RPMI7951 (cell line): ENCODE measurements at places on chromosomes 13 and 19. TPM values are rescaled to one million over a fixed set of nuclear protein-coding genes. Genes with fewer than 3 reads are reported as not detected.

DNA sequence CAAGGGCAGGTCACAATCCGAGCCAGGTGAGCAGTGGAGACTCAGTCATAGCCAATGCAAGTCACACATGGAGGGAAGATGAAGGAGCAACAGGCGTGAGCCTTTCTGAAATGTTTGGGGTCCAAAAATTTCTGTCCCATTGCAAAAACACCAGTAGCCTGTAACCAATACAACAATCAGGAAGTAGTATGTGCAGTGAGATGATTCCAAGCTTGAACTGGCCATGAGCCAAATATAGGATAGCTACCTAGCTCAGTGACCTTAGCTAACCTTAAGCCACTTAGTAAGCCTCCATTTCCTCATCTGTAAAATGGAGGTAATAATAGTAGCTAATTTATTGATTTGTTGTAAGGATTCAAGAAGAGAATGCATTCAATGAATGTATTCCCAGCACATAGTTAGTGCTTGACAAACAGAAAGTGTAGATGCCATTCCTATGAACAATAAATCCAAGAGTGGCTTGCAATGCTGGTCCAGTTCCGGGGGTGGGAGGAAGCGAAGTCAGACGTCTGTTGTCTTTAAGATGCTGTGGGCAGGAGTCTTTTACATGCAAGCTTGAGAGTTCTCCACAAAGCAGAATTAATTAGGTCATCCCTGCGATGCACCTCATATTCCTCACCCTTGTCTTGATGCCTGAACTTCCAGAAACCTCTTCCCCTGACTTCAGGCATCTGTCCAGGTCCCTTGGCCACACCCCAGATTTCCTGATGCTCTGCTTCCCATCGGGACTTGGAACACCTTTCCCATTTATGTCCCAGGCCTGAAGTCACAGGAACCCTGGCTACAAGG is 195.7 kb upstream of the UBL3 start:
- peak; percentile 76 for DNase-seq

- DNase-seq, result no peak
Measured at GRCh38 chr13:79456051-79456450, 24.9 kb upstream of the NDFIP2 start.

GRCh38 chr13:100608906-100609305 is 20.3 kb upstream of the GGACT start:
- DNase-seq, result peak; percentile 13

DNA sequence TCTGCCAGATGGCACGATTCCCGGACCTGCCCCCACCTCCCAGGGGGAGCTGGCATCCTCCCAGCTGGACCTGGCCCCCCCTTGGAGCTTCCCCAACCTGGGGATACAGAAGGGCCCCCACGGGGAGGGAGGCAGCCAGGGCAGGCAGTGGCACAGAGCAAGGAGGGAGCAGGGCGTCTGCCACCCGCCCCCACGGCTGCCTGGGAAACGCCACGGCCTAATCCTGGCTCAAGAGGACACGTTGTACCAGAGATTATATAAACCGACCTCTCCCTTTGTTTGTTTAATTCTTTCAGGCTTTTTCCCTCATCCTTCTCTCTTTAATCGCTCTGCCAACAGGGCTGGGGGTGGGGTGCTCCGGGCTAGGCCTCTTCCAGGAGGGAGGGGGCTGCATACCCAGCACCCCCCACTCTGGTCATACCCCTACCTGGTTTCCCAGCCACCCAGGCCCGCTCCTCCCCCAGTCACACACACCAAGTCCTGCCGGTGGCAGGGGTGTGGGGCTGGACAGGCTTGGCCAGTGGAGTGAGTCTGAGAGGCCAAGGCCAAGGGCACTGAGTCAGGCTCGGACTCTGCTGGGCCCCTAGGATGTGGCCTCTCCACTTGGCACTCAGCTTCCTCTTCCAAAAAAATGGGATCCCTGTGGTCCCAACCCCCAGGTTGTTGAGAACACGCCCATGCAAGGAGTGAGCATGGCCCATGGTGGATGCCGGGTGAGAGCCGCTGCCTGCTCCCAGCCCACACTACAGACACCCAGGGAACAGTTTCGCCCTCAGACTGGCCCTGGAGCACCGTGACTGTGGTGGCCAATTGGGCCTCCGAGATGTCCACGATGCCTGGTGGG is 29.5 kb upstream of the NFIC start:
- DNase-seq, result peak; percentile 49

- peak; percentile 29 for DNase-seq
Measured at GRCh38 chr13:48222358-48223301, 10.4 kb upstream of the ITM2B start.

DNA sequence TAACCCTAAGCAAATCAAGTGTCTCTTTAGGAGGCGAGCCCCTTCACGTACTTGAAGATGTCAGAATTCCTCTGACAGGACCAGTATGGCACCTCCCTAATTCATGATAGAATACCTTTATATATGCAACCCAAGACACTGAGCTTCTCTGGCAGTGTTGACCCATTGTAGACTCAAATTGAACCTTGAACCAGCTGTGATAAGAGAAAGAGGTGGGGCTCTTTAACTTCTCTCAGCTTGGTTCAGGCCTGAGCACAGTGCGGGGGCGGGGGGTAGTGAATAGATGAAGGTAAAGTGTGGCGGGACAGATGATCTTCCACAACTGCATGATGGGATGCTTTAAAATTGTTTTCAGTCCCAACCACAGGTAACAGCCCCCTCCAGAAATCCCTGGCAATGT is 12.1 kb downstream of the MBNL2 start:
- no peak for DNase-seq

DNA sequence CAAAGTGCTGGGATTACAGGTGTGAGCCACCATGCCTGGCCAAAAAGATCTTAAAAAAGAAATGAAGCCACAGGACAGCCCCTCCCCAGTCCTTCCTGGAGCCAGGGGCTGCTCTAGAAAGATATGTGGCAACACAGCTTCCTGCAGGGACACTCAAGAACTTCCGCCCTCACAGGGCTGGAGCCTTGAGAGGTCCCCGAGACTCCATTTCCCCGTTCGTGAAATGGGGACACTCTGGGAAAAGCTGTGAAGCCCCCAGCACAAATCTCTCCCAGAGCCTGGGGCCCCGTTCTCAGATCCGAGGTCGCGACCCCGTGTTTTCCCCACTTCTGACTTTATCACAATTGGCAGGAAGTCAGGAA is 2.5 kb upstream of the GPX4 start:
- no peak for DNase-seq

GRCh38 chr13:33182729-33183128 is 102.8 kb downstream of the STARD13 start:
- no peak for DNase-seq

- DNase-seq, result no peak
Measured at GRCh38 chr13:74168263-74168675, 34.1 kb upstream of the KLF12 start.

DNA sequence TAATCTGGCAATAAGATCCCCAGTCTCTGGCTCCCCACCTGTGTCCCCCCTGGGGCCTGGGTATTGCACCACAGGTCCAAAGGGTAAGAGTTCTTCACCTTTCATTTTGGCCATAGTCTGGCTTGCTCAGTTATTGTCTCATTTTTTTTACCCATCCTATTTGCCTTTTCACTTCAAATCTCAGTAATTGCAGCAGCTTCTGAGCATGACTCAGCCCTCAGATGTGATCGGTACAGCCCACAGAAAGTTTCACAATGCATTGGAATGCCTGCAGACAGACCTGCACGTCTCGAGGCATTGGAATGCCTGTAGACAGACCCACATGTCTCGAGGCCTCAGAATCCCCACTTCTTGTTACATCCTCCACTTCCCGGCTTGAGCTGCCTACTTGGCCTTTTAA is 173.6 kb downstream of the NUFIP1 start:
- DNase-seq, result peak; percentile 95

GRCh38 chr13:50123862-50124535 is 108.8 kb downstream of the KCNRG start:
- peak; percentile 96 for DNase-seq

DNA sequence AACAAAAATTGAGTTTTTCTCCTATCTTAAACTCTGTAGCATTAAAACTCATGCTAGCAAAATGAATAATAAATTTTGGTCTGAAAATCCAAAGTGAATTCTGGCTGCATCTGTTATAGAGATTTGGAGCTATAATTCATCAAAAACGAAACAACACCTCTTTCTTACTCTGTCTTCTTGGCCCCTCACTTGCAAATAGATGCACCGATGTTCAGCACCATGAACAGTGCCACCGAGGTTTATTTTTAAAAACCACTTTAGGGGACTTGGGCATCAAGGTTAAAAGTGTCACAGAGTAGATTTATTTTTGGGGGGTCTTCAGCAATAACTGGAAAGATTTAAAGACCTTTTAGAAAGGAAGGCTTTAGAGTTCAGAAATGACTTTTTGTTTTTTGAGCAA is 26.1 kb upstream of the EID2 start:
- DNase-seq, result no peak

- DNase-seq, result no peak
Measured at GRCh38 chr13:100534147-100534843, 54.3 kb downstream of the GGACT start.

DNA sequence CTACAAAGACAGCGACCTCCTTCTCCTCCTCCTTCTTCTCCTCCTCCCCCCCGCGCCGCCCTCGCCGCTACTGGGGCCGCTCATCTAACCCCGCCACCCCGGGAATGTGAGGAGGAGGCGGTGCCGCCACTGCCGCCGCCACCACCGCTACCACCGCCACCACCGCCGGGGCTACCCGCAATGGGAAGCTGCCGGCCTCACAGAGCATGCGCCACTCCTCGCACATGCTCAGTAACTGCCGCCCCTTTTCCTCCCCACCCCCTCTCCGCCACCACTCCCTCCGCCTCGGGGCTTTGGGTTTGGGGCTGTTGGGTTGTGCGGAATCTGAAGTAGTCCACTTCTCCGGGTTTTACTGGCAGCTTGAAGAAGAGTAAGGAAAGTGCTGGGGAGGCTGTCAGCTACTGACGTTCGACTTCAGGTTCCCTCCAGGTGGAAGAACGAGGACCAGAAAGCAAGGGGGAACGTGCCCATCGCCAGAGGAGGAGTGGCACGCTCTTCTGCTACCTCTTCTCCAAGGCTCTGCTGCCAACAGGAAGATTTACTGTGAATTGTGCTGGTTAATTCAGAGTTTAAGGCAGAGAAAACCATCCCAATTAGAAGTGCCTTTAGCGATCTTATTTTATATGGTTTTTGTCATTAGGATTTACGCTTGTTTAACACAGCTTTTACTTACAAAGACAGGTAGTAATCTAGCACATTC is at the start of gene MYCBP2:
MYCBP2 (minus strand) TSS at position 190 of the 700 bp plus-strand sequence. CDS start 319 bp downstream, outside the sequence.
- peak; percentile 96 for DNase-seq

GRCh38 chr19:15464394-15465385 is at the start of gene RASAL3:
RASAL3 (minus strand) TSS chr19:15464544; CDS start chr19:15464358, 186 bp downstream.
- DNase-seq, result no peak

DNA sequence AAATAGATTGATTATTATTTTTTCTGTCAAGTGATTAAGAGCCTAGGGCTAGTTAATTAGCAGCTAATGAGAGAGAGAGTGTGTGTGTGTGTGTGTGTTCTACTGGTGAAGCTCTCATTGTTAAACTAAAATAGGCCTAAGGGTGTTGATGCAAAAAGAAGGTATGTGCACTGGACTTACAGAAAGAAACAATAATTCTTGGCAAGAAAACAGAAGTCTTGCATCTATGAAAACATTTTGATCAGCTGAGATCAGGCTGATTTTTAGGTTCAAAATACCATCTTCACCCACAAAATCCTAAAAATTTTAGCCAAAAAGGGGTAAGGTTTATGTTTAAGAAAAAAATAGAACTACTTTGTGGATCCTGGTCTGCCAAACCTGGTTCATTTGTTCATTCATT is 106.5 kb downstream of the POSTN start:
- peak; percentile 49 for DNase-seq

- no peak for DNase-seq
Measured at GRCh38 chr13:113731192-113732175, 27.5 kb upstream of the TMEM255B start.

DNA sequence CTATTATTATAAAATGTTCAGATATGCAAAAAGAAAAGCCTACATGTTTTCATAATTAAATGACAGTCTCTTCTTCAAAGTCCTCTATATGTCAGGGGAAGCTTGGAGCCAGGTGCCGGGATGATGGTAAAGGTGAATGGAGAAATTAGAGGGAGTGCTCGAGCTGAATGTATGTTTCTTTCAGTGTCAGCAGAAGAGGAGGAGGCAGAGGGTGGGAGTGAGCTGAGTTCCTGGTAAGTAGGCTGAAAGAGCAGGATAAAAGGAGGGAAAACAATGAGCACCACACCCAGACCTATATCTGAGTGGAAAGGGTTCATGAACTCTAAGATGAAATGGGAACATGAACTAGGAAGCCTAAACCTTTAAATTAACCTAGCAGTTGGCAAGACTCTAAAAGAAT is 307.6 kb upstream of the NBEA start:
- no peak for DNase-seq

DNA sequence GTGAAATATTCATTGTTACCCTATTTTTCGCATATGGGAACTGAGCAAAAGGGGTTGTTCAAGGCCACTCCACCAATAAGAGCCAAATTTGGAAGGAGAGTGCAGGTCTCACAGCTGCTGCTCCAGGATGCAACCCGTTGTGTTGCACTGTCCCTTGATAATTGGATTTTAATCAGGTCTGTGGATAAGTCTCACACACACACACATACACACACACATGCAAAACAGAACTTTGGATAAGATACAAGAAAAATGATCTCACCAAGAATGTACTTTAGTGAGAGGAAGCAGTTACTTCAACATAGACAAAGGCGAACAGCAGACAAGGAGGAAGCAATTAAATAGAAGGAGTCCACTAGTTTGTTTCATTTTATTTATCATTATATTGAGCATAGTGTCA is 127.3 kb upstream of the EDNRB start:
- DNase-seq, result no peak

- no peak for DNase-seq
Measured at GRCh38 chr13:21436582-21436981, 22.5 kb downstream of the ZDHHC20 start.

DNA sequence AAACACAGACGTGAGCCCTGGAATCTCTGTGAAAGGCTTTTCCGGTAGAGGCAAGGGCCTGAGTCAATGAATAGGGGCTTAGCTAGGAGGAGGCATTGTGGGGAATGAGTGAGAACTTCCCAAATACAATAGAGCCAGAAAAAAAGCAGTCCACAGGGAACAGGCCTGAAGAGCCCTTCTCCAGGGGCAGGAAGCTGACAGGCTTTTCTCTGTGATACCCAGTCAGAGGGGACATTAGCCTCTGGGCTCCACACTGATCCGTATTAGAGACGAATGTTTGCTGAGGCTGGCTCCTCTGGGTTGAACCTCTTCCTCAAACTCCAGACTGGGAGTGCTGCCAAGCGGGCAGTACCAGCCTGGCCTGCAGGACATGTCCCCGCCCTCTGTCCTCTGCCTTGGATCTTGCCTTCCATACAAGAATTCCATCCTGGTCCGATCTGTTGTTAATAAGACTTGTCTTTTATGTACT is 2.3 kb downstream of the DHRS12 start:
- no peak for DNase-seq

LPAR2 gene
- total RNA-seq, result 0.72 and 1.4 TPM in 2 replicates

ANGPTL4 gene
- 9.0 and 10.4 TPM in 2 replicates for total RNA-seq

ADGRL1 gene
- 1.1 and 1.4 TPM in 2 replicates for total RNA-seq

ZNF582 gene
- total RNA-seq, result 0.68 and 2.6 TPM in 2 replicates

TNFSF9 gene
- total RNA-seq, result 0.29 and 0.96 TPM in 2 replicates

CGB5 gene
- not detected in 2 replicates for total RNA-seq

CAPN12 gene
- total RNA-seq, result not detected in 2 replicates

RNF17 gene
- not detected in 2 replicates for total RNA-seq

CALR3 gene
- not detected in 2 replicates for total RNA-seq

OLFM2 gene
- 0.49 and 1.4 TPM in 2 replicates for total RNA-seq
